AG10803 (cell line): ENCODE measurements at places on chromosomes 3 and 15.

- peak; percentile 72 for DNase-seq
Measured at GRCh38 chr15:34812369-34812768, 17.0 kb upstream of the ACTC1 start.

- DNase-seq: peak; percentile 72
Measured at GRCh38 chr3:10758304-10759037, 57.6 kb upstream of the SLC6A11 start.

- peak; percentile 51 for DNase-seq
Measured at GRCh38 chr3:23183731-23184130, 19.4 kb upstream of the UBE2E2 start.

GRCh38 chr15:69793431-69793780, 304.3 kb downstream of the TLE3 start:
- no peak for DNase-seq

GRCh38 chr15:38349251-38349650, 96.6 kb downstream of the SPRED1 start:
- no peak for DNase-seq

GRCh38 chr15:100891307-100892012, 11.8 kb downstream of the ALDH1A3 start:
- DNase-seq: no peak

DNA sequence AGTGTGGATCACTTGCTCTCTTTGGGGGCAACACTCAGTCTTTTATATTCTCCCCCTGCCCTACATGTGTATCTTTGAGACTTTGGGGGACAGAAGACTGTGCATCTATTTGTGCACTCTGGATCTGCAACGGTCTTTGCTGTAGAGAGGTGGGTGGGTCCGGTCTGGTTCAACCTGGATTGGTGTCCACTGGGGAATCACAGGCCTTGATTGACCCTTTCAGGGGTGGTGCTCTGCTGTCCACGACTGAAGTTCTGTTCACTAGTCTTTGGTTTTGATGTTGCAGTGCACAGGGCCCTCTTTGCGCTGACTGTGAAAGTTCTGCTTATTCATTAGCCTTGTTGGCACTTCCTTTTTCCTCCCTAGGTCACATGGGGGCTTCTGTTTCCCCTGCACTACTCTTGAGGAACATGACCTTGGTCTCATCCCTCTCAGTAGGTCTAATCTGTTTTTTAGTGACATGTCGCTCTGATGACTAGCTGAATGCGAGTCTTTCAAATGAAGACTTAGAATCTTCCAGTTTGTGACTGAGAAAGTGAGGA, 284.2 kb downstream of the SV2B start:
- no peak for DNase-seq

- DNase-seq: peak; percentile 34
Measured at GRCh38 chr15:98231696-98232440, 271.4 kb downstream of the ARRDC4 start.

DNA sequence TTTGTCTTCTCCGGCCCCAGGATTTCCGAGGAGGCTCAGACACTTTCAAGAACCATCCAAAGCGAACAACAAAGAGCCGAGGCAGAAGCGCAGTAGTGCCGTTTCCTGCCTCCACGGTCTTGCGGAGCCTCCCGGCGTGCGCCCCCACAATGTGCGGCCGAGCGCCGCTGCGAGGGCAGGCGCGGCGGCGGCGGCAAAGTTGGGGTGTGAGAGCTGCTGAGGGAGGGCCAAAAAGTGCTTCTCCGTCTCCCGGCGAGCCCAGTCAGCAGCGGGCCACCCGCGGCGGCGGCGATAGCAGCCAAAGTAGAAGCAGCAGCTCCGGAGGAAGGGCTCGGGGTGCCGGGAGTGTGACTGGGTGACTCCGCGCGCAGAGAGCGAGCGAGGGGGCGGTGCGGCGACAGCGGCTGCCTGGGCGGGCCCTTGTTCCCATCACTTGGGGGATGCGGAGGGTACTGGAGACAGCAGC, 749.1 kb downstream of the ROBO1 start:
- DNase-seq: peak; percentile 74

DNA sequence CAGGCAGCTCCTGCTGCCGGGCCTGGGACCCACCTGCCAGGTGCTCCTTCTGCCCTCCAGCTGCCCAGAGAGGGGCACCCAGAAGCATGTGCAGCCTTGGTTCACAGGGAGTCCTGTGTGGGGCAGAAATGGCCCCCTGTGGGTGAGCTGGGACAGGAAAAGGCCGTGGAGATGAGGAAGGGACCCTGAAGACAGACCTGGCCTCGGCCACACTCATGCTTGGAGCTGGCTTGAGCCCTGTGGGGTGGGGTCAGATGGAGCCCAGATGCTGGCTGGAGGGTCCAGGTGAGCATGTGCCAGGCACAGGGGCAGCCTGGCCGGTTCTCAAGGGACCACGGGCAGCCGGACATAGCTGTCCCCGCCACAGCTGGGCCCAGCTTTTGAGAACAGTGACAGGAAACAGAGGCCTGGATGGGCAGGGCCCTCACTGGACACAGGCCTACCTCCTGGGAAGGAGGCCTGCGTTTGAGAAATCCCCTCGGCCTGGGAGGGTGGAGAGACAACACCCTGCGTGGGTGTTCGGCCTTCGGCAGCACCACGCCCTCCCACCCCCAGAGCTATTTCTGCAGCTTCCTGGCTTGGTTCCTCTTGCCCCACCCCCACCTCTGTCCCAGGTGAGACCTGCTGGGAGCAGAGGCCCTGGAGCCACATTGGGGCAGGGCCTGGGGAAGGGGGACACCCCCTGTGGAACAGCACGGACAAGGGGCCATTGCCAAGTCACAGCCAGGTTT, 132.6 kb upstream of the MEF2A start:
- no peak for DNase-seq

GRCh38 chr3:102034639-102035451, 185.5 kb downstream of the NFKBIZ start:
- DNase-seq: no peak

- no peak for DNase-seq
Measured at GRCh38 chr3:57958642-57959422, 49.4 kb upstream of the FLNB start.

- DNase-seq: peak; percentile 99
Measured at GRCh38 chr3:123816673-123817207, 67.4 kb downstream of the MYLK start.

GRCh38 chr3:177427540-177427939, 230.3 kb upstream of the TBL1XR1 start:
- peak; percentile 56 for DNase-seq

GRCh38 chr3:134308350-134308891, 57.8 kb upstream of the RYK start:
- DNase-seq: peak; percentile 96

- DNase-seq: no peak
Measured at GRCh38 chr3:123154020-123154985, 47.4 kb upstream of the SEC22A start.
